Frontal cortex (tissue), 4 donors: ENCODE measurements at places on chromosomes 11 and 22.

- DNase-seq: no peak
Observed at GRCh38 chr11:945986-946385, 20.3 kb downstream of the AP2A2 start.

DNA sequence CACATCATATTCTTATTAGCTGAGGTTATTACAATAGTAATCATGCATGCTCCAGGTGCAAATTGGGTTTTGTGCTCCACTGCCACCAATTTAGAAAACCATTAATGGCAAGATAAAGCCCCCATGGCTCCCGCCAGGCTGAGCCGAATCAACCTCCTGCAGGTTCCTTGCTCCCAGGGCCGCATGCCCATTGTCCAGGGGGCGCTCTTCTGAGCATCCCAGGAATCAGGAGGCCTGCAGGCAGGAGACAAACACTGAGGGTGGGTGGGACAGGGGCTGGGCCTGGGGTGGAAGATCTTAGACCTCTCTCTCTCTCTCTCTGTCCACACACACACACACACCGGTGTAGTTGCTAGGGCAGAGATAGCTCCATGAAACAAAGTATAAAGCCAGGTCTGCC is 57.4 kb downstream of the BUD13 start:
- no peak for DNase-seq

- DNase-seq: no peak
Observed at GRCh38 chr11:110032957-110033570, 60.1 kb upstream of the ZC3H12C start.

GRCh38 chr11:118929501-118930093 is 3.9 kb upstream of the BCL9L start:
- peak; percentile 77 for DNase-seq

DNA sequence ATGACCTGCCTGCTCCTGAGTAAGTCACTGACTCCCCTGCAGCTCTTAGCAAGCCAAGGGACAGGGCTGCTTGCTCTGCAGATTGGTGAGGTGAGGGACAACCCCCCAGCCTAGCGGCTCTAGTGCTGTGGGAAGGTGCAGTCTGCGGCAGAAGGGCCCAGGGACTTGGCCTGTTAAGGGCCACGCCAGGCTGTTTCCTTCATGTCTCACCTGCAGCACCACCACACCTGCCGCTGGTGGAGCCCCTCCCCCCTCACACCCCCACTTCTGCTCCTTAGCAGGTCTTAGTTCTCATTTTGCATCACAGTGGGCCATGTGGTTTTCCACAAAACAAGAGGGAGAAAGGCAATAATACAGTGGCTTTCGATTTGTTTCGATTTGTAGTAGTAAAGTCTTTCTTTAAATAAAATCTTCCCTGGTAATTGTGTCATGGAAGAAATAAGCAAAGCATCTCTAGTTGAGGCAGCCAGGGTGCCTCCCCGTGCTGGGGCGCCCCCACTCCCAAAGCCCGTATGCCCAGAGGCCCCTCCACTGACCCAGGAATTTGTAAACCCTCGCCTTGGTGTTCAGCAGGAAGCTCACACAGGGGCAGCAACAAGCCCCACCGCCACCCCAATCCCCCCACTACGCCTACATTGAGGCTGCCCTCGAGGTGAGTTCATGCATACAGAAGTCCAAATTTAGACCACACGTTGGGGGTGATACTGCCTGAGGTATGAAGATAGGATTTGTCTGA is 86.5 kb upstream of the CLDN5 start:
- no peak for DNase-seq

DNA sequence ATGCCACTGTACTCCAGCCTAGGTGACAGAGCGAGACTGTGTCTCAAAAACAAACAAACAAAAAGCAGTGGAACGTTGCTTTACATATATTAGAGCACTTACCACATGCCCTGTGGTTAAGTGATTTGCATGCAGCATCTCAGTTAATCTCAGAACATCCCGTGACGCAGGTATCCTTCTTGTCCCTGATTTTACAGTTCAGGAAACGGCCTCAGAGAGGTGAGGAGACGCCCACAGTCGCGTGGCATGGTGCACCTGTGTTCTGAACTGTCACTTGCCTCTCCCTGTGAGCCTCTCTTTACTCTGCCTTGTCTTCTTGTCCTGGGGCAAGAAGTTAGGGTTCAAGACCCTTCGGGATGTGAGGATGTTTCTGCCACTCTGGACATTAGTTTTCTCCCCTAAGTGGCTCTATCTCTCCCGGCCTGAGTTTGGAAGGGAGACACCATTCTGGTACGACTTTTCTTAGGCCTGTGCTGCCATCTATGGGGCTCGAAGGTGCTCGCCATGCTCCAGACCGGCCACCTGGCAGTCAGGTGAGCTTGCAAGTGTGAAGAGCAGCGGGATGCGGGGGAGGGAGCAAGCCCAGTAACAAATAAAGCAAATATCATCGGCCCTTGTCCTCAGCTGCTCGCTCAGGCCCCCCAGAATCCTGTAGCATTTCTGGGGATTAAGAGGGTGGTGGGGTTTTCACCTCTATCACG is 25.6 kb downstream of the YWHAH start:
- peak; percentile 58 for DNase-seq

GRCh38 chr11:34154059-34154875 is 48.8 kb downstream of the NAT10 start:
- no peak for DNase-seq

DNA sequence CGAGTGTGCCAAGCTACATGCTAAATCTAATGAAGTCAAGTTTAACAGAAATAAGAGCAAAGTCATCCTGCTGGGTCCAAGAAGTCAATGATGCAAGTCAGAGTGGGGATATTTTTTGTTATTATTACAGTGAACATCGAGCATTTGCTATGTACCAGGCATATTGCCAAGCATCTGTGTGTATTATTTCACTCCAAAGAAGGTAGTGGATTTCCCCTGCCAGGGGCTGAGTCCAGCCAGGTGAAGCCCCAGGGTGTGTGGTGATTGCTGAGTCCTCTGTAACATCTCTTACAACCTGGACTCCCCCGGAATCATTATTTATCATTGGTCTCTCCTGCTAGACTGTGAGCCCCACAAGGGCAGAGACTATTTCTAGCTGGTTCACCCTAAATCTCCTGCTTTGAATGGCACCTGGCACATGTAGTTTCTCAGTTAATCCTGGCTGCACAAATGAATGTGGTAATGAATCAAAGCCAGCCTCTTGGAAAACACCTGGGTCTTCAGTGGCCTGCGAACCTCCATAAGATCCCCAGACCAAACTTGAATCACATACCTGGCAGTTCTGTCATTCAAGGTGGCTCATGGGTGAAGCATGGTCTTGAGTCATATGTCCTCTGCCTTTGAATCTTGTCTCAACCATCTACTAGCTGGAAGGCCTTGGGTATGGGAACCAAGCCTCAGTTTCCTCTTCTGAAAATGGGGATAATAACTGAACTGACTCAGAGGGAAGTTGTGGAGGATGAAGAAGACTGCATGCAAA is 549.2 kb downstream of the MIAT start:
- no peak for DNase-seq

DNA sequence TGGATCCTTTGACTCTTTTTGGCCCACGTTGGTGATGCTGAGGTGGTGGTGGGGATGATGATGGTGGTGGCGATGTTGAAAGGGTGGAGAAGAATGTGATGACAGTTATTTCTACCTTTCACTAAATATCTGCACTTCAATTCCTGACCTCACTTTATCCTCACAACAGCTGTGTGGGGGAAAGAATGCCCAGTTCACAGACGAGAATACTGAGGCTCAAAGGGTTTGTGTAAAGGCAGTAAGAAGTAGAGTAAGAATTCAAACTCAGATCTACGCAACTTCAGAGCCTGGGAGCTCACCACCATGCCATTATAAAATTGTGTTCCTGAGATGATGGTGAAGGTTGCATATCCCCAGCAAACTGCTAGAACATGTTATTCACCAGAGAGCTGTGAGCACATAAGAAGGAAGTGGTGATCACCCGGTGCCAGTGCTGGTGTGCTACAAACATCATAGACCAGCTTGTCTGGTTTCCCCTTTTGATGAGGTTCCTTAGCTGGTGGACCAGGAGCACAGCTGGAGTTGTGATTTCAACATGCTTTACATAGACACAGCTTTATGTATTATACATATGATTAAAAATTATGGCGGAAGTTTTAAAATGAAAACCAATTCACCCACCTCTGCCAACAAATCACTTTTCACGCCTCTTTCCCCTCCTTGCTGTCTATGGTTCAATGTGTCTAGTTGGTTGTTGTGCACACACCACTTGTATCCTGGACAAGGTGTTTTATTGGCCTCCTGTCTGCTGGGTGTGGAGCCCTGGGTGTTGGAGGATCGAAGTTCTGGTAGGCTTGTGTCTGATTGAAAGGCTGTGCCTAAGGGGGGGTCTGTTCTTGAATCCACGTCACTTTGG is 6.2 kb downstream of the ST14 start:
- no peak for DNase-seq

DNA sequence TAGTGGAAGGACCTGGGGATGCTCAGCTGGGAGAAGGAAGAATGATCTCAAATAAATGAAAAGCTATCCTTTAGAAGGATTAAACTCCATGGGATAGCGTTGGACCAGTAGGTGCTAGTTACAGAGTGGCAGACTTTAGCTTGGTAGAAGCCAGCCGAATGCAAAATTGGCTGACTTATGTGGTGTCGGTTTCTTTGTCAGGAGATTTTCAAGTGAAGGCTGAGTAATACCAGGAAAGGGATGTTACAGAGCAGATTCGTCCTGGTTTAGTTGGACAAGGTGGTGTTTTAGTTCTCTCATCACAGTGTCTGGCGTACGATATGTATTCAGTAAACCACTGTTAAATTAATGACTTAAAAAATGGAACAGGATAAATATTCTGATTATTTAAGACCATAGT is 26.0 kb downstream of the FDX1 start:
- DNase-seq: no peak

GRCh38 chr11:843818-844692 is 1.4 kb downstream of the TSPAN4 start:
- DNase-seq: no peak

- no peak for DNase-seq
Observed at GRCh38 chr11:82234256-82234655, 499.4 kb downstream of the FAM181B start.

- DNase-seq: no peak
Observed at GRCh38 chr11:944711-945470, 19.2 kb downstream of the AP2A2 start.

- DNase-seq: no peak
Observed at GRCh38 chr11:105942921-105943320, 79.1 kb downstream of the MSANTD4 start.

DNA sequence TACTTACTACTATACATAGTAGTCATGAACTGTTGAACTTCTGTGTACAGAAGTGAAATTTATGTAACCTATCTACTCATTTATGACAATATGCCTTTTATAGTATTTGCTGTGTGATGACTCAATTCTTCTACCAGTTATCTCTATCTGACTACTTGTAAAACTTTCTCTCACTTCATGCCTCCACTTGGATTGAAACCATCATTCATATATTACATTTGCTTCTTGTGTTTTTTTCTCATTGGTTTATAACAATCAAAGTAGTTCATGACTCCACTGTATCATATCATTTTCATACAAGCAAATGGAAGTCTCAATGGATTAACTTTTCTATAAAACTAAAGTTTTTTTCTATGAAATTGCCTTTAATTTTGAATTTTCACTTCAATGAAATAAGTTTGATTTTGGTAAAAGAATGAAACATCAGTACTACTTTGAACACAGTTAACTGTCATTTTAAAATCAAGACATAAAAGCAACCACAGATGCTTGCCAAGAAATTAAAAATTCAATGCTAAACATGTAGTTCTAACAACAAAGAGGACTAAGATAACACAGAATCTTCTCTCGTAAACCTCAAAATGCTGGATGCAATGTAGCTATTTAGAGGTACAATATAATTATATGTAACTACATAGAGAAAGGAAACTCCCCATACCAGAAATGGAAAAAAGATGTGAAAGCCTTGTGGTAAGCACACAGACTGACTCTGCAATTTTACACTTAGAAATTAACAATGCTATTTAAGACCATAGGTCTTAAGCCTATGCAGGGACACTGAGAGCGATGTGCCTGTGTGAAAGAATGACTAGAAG is 27.6 kb upstream of the EXPH5 start:
- DNase-seq: no peak

DNA sequence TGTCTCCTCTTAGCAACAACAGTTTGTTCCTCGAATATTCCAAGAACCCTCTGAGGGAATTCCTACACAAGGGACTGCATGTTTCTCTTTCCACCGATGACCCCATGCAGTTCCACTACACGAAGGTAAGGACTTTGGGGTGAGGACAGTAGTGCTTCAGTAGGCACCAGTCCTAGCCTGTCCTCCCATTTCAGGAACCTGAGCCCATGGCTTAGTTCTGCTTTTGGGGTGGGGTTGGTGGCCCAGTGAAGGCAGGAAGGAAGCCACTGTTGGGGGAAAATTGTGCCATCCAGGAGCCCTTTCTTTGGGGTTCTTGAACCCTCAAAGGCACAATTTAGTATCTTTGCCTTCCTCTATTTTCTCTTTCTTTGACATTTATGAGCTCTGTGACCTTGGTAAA is 38.2 kb downstream of the RNF141 start:
- DNase-seq: no peak

DNA sequence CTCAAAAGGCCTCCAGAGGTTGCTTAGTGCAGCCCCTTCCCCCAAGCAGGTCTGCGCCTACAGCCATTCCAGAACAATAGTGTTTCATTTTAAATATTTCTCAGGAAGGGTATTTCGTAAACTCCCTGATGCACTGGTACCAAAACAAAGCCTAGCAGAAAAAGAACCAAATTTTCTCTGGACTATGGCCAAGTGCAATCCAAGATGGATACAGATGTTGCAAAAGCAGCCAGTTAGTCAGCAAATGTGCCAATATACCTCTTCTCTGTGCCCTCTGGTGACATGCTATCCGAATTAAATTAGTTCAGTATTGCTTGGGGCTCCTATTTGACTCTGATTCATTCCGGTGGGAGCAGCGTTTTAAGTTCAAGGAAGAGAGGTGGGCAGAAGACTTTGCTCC is 247.8 kb downstream of the NTM start:
- no peak for DNase-seq

DNA sequence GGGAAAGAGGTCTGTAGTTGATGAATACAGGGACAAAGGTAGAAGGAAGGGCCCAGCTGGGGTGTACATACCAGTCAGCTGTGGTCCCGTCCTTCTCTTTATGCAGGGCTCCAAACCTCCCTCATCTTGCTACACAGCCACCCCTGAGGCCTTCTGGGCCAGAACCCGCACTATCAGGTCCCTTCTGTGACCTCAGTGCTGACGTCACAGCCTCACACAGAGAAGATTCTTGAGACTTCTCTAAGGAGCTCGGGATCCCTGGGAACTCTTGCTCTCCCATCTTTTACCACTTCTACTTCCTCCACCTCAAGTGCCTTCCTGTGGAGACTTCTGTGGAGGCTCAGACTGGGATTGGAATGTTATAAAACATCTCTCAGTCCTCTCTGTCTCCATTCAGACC is at the start of gene UBQLN3:
TSS of gene UBQLN3 (minus strand) at position 155 of the 400 bp plus-strand sequence. CDS start 399 bp downstream, outside the sequence.
- DNase-seq: no peak

DNA sequence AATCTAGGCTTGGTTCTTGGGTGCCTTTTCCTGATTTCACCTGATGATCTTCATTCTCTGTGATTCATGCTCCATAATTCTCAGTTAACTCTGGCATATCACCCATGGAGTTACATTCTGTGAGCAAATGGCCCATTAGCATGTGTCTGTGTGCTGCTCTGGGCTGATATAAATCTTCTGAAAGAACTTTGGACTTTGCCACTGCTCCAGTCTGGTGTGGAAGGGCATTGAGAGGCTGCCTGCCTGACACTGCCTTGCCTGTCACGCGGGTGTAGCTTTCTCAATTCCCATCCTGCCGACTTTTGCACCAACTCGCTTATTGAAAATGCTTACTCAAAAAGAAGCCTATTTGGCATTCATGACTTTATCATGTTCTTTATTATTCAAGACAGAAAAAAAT is 42.2 kb downstream of the FAT3 start:
- DNase-seq: no peak

- DNase-seq: no peak
Observed at GRCh38 chr22:46457502-46458488, 79.6 kb downstream of the CELSR1 start.

- peak; percentile 28 for DNase-seq
Observed at GRCh38 chr11:2940147-2940920, 11.1 kb upstream of the PHLDA2 start.
